ENCODE measurements at places on chromosomes 16 and 17.

DNA sequence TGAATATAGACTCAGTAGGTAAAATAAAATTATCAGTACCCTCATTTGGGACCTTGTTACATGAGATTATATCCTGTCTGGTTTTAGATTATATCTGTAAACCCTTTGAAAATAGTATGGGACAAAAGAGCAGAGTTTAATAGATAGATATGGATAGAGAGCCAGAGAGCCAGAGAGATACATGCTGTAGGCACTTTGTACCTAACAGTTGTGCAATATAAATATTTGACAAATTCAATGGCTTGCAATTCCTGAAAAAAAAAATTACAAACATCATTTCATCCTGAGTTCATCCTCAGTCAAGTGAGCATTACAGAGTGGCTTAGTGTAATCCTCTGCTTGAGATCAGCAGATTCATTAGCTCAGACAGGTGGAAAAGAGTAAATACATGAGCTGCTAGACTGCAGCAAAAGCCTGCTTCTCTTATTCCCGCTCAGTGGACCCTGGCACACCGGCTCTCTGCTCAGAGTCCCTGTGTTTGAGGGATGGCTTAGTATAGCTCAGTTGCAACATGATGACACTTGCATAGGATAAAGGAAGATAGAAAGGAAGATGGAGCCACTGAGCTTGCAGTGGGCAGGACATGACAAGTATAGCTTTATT, 931.6 kb upstream of the GOT2 start:
- peak; percentile 53 for DNase-seq

DNA sequence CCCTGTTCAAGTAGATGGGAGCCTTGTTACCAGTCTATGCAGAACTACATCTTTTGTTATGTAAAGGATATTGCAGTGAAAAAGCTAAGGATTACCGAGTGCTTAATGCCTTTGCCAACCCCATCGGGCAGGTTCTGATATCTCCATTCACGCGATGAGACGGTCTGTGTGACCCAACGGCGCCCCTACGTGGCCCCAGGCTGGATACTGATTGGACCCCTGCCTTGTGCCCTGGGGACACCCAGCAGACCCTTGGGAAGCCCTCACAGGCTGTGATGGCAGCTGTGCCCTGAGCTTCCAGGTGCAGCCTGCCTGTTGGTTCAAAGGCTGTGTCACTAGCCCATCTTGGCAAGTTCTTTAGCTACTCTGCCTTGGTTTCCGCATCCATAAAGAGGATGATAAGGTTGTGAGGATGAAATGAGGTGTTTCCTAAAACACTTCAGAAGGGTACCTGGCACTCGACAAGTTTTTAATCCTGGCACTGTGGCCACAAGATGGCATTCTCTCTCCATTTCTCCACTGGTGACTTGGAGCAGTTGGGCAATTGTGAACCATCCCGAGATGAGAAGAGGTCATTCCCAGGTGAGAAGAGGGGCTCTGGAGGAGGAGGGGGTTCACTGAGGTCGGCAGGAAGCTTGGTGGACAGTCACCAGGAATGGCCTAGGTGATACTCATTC, 33.6 kb downstream of the HAPSTR1 start:
- no peak for DNase-seq

DNA sequence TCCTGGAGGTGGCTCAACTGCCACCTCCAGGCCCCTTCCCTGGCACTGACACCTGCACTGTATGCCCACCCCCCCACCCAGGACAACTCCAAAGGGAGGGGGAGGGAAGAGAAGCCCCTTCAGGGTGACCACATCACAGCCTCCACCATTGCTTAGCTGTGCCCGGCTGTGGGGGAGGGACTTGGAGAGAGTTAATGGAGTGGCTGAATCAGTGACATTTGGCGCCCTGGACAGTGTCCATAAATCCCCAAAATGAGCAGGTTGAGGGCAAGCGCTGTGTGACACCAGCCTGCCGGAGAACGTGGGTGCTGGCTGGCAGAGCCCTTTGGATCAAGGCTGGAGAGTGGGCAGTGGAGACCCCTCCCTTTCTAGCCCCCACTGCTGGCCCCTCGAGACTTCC, 883 bp downstream of the USH1G start:
- no peak for DNase-seq

GRCh38 chr17:81735264-81736102, 23.4 kb downstream of the SLC25A10 start:
- no peak for DNase-seq

DNA sequence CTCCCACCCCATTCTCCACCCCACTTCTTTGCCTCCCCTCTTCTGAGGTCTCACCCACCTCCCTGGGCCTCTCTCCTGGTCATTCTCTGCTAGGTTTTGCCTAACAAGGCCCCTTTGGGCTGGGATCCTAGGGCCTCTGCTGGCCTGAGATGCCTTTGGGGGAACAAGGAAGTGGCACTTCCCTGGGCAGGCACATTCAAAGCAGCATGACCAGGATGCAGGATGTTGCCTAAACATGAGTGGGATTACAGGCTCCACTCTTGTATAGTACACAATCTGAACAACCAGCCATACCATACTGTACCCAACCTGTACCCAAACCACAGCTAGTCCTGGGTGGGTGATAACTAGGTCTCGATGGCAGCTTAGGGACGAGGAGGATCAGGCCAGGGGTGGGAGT, 9.0 kb downstream of the GALK1 start:
- no peak for DNase-seq

GRCh38 chr17:19876529-19877161, 8.9 kb upstream of the ULK2 start:
- no peak for DNase-seq

- no peak for DNase-seq
Observed at GRCh38 chr16:83458612-83459011, 349.2 kb upstream of the HSBP1 start.

DNA sequence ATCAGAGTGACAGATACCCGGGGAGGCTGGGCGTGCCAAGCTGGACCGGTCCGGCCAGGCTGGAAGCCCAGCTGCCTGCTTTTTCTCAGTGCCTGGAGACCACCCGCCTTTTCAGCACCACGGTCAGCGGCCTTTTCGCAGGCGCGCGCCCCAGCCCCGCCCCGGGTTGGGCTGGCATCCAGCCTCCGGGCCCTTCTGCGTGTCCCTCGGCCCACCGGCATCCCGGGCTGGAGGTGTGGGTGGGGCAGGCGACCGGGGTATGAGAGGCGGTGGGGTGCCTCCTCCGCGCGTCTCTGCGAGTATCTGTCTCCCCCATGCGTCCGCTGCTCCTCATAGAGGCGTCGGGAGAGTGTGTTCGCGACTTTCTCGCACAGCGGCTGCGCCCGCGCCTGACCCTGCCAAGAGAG, 102.5 kb downstream of the MRM1 start:
- DNase-seq = peak; percentile 94

- DNase-seq = no peak
Observed at GRCh38 chr17:29958947-29959657, 17.7 kb downstream of the EFCAB5 start.

GRCh38 chr16:48531011-48531962, 78.7 kb downstream of the N4BP1 start:
- DNase-seq = no peak

GRCh38 chr17:32943647-32944191, 15.8 kb downstream of the TMEM98 start:
- no peak for DNase-seq

DNA sequence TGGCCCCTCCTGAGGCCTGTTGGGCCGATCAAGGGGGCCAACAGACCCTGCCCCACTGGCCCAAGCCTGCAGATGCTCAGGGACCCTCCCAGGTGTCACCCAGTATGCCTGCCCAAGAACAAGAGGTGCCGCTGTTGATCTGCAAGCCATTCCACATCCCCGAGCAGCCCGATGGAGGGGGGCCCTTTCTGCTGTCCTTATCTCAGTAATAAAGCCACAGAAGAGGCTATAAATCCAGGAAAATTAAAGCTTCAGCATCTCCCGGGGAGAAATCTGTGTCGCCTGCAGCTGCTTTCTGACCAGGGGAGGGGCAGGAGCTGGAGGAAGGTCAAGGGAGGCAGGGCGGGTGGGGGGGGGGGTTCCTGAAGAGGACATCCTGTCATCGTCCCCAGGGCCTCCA, 11.7 kb upstream of the CACNA1H start:
- no peak for DNase-seq

DNA sequence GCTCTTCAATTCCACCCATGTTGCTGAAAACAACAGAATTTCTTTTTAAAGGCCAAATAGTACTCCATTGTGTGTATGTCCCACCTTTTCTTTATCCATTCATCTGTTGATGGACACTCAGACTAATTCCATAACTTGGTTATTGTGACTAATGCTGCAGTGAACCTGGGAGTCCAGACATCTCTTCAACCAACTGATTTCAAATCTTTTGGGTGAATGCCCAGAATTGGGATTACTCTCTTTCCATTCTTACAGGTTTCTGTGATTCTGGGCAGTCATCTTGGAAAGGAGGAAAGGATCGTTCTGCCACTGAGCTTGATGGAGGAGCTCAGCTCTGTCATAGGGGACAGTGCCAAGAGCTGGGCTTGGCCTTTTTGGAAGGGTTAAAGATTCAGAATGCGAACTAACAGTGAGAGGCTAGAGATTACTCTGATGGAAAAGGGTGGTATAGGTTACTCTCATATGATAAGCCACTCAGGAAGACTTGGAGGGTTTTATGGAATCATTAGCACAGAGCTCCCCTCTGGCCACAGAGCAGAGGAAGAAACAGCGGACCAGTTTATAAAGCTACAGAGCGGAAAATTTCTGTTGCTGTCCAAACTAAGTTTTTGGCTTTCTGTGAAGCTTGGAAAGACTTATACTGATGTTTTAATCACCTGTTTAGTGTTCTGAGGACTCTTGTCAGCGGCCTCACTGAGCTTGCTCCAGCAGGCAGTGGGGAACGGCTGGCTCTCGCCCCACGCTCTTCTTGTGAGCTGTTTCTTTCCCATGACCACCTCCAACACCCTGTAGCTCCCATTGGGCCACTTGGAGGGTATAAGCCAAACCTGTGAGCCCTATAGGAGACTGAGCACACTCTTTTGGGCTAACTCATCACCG, 48.3 kb downstream of the HIC1 start:
- no peak for DNase-seq

DNA sequence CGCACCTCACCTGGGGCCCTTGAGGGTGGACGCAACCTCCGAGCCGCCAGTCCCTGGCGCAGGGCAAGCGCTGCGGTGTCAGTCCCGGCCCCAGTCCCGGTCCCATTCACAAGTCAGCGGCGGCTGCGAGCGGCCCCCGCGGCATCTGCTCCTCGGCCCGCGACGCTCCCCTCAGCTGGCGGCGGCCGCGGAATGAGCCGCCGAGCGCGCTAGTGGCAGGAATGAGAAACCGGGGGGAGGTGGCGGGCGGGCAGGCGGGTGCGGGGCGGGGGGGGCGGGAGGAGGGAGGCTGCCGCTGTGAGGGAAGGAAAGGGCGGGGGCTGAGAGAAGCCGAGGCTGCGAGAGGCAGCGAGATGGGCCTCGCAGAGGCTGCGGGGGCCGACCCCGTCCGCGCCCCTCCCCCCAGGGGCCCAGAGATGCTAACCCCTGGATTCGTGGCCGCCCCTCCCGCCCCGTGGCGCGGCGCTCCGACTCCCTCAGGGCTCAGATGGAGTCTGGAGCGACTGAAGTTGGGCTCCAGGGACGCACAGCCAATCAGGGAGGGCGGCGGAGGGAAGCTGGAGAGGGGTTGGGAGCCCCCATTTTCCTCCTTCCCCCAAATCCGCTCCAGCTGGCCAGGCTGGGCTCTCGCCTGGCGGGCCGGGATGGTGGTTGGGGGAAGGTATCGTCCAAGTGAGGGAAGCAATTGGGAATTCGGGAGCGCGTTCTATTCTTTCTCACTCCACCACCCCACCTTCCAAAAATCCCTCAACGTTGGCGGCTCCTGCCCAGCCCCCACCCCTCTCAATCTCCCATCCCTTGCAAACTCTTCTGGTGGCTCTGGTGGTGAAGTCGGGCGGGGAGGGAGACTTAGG, at the start of gene CDH11:
TSS of gene CDH11 (minus strand) at position 194 of the 854 bp plus-strand sequence. CDS start 117,194 bp downstream, outside the sequence.
- peak; percentile 93 for DNase-seq

DNA sequence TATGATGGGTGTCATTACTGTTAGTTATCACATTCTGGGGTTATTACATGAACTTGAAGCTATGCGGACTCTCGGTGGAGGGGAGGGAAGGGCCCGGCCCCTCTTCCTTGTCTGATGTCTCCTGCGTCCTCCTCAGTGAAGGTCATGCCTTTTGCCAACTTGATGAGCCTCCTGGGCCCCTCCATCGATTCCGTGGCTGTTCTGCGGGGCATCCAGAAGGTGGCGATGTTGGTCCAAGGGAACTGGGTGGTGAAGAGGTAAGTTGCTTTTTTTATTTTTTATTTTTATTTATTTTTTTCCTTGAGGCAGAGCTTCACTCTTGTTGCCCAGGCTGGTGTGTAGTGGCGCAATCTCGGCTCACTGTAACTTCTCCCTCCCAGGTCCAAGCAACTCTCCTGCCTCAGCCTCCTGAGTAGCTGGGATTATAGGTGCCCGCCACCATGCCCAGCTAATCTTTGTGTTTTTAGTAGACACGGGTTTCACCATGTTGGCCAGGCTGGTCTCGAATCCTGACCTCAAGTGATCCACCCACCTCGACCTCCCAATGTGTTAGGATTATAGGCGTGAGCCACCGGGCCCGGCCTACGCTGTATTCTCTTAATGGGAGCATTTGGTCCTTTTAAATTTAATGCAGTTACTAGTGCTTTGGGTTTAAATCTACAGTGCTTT, 21.6 kb downstream of the POLR3E start:
- DNase-seq = peak; percentile 39

DNA sequence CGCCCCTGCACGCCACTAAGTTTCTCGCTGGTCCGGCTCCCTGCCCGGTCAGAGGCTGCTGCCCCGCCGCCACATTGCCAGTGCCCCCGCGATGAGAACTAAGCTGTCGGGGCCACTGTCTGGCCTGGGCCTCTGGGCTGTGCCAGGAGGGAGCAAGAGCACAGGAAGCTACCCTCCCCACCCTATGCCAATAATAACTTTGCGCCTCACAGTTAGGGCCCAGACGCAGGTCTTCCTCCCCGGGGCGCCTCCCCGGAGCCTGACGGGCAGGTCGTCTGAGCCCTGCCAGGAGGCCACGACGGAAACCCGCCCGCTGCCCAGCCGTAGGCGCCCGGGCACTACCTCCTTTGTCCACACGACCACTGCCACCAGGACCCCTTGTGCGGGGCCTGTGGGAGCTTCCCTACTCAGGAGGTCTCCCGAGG, 1.5 kb downstream of the ZFPM1 start:
- DNase-seq = no peak

DNA sequence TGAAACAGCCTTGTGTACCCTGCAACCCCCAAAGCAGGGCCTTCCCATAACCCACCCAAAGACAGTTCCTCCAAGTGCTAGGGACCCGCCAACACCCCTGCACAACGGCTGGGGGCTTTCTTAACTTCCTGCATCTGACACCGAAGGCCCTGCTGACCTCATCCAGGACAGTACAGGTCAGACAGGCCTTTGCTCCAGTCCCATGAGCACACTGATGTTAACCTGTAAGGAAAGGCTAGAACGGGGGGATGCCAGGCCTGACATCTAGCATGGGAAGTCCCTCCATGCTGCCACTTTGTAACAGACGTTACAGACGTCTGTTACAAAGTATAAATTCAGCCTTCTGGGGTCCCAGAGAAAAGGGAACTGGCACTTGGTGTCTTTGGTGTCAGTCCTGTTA, 369.1 kb downstream of the CPPED1 start:
- DNase-seq = no peak

DNA sequence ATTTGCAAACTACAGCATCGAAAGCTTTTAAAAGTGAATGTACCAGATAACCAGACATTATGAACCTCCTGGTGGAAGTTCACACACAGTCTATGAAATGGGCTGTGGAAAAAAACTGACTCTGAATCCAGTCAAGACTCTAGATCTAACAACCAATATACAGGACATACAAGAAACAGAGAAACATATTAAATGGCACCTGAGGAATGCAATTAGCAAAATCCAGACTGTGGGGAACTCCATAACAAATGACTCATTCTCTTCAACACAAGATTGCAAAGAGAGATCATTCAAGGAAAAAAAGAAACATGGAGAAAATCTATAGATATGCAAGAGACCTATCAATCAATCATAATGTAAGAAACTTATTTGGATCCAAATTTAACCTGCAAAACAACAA, 119.0 kb downstream of the MYO1D start:
- no peak for DNase-seq

Data from neural progenitor cell (in vitro differentiated cells).